ENCODE measurements at places on chromosomes 6 and 20.

GRCh38 chr6:34386316-34387137 is 5.9 kb downstream of the NUDT3 start:
- no peak for DNase-seq
- H3K36me3 ChIP-seq = no peaks in the 10 kb centered on the region
- no peak overlapping the region for H3K4me3 ChIP-seq
- no peaks in the 10 kb centered on the region for H3K27me3 ChIP-seq
- H3K4me1 ChIP-seq = peaks cover 15% of the 10 kb centered on the region

DNA sequence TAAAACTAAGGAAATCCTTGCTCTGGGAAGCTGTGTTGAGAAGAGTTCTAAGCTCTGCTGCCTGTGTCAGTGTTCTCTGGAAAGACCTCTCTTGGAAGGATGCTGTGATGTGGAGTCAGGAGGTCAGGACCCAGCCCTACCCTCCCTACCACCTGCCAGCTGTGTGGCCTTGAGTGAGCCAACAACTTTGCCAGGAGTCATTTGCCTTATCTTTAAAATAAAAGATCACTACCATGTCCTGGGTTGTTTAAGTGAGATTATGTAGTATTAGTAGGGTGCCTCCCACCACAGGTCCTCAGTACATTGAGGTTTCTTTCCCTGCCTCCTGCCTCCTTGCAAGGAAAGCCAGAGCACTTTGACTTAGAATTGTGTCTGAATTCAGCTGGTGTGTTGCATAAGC is 64.9 kb downstream of the FOXO3 start:
- no peak overlapping the region for H3K27ac ChIP-seq
- H3K4me3 ChIP-seq = no peak overlapping the region
- no peak for DNase-seq
- H3K36me3 ChIP-seq = no peaks in the 10 kb centered on the region

DNA sequence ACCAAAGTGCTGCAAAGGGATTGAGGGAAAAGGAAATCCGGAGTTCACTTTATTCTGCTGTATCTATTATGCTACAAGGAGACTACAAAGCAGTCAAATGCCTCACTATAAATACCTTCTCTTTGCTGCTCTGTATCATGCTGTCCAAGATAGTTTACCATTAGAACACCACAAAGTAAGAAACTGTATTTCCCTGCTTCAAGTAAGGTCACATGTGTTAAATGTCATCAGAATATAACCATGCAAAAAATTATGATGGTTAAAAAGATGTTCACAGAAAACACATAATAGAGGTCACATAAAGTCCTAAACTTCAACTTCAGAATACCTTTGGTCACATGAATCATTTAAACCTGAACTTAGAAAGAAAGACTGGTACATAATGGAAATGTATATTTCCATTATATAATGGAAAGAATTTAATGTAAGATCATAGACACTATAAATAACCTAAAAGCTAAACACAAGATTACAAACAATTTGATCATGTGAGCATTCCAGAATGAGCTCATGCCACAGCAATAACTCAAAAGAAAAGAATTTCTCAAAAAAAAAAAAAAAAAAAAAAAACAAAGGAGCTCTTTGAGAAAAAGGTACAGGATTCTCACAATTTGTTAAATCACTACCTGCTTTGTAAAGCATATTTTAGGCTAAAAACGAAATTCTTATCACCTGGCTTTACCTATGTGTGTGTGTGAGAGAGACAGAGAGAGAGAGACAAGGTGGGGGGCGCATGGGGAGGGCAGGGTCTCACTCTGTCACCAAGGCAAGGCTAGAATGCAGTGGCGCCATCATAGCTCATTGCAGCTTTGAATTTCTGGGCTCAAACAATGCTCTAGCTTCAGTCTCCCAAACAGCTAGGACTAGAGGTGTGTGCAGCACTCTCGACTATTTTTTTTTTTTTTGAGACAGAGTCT is 58.7 kb downstream of the KIF13A start:
- no peak for DNase-seq
- no peak overlapping the region for H3K4me3 ChIP-seq
- no peaks in the 10 kb centered on the region for H3K27me3 ChIP-seq
- peak overlapping the region; percentile 64 for H3K27ac ChIP-seq

DNA sequence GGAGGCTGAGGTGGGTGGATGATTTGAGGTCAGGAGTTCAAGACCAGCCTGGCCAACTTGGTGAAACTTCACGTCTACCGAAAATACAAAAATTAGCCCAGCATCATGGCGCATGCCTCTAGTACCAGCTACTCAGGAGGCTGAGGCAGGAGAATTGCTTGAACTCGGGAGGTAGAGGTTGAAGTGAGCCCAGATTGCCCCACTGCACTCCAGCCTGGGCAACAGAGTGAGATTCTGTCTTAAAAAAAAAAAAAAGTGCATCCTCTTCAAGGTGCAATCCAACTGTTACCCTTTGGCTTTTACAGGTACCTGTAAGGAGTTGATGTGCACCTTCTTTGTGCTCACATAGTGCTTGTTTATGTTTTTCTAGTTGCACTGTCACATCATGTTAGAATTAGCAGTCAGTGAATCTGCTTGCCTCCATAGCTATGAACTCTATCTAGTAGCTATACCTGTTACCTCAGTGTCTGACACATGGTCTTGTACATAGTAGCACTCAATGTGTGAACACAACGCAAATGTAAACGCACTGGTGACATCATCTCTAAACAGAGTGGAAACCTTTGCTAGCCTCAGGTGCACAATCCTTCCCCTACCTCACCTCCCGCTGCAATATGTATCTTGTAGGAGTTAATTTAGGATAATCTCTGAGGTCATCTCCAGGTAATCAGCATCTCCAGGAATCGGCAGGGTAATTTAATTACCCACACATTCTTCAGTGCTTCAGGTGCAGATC is 9.7 kb downstream of the MSH5 start:
- H3K27ac ChIP-seq = no peak overlapping the region
- 0 out of 2 replicates have a peak, but pooled peaks cover 3% of the 10 kb centered on the region for H3K4me1 ChIP-seq
- H3K4me3 ChIP-seq = no peak overlapping the region
- H3K27me3 ChIP-seq = no peaks in the 10 kb centered on the region
- no peak for DNase-seq

DNA sequence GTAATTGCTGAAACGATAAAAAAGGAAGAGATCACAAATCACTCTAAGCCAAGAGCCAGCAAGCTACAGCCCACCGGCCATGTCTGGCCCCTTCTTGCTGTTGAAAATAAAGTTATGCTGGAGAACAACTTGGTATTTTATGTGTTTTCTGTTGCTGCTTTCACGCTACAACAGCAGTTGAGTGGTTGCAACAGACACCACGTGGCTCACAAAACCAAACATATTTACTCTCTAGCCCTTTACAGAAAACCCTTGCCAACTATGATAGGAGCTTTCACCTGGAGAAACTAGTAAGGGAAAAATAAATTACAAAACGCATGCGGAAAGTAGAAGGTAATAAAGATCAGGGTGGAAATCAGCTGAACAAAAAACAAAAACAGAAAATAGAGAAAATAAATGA is 41.1 kb upstream of the SLCO4A1 start:
- H3K36me3 ChIP-seq = no peaks in the 10 kb centered on the region
- H3K4me3 ChIP-seq = no peak overlapping the region
- no peak for DNase-seq
- H3K27ac ChIP-seq = no peak overlapping the region

DNA sequence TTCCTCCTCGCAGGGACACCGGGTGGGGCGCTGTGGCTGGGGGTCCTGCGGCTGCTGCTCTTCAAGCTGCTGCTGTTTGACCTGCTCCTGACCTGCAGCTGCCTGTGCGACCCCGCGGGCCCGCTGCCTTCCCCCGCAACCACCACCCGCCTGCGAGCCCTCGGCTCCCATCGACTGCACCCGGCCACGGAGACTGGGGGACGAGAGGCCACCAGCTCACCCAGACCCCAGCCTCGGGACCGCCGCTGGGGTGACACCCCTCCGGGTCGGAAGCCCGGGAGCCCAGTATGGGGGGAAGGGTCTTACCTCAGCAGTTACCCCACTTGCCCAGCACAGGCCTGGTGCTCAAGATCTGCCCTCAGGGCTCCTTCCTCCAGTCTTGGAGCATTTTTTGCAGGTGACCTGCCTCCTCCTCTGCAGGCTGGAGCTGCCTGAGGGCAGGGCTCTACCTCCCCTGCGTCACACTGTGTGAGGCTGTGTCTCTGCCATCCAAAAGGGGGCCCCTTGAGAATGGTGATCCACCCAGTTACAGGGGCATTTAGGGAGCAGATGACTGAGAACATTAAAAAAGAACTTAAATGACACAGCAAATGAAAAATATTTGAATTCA is 3.9 kb upstream of the CNPY3 start:
- no peak overlapping the region for H3K4me3 ChIP-seq
- H3K27ac ChIP-seq = no peak overlapping the region
- no peaks in the 10 kb centered on the region for H3K4me1 ChIP-seq
- H3K36me3 ChIP-seq = no peaks in the 10 kb centered on the region
- DNase-seq = no peak

GRCh38 chr6:87630746-87631145 is 40.8 kb downstream of the ORC3 start:
- no peak overlapping the region for H3K27ac ChIP-seq
- no peak overlapping the region for H3K4me3 ChIP-seq
- DNase-seq = no peak
- 0 out of 2 replicates have a peak, but pooled peaks cover 2% of the 10 kb centered on the region for H3K36me3 ChIP-seq

- DNase-seq = no peak
- no peaks in the 10 kb centered on the region for H3K36me3 ChIP-seq
- H3K27me3 ChIP-seq = no peaks in the 10 kb centered on the region
- no peaks in the 10 kb centered on the region for H3K4me1 ChIP-seq
- no peak overlapping the region for H3K4me3 ChIP-seq
These were observed 75.5 kb downstream of the TBC1D7 start for GRCh38 chr6:13252790-13253189.

DNA sequence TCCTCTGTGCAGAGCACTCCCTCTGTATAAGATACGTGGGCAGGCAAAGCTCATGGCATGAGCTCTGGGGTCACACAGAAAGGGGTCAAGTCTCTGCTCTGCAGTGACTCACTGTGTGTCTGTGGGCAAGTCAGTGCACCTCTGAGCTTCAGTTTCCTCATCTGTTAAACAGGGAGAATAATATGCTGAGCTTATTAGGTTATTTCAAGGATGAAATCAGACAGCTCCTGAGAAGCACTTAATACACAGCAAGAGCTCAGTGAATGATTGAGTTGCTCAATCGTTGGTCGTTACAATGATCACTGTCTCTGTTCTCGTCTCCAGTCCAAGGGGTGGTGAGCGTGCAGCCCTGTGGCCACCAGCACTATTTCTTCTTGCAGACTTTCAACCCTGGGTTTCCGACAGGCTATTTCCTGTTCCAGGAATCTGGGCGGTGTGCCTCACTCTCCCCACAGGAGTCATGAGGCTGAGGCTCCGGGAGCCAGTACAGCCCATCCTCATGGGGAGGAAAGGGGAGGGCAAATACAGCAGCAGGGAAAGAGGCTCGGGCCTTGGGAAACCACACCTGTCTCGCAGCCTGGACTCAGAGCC is 28.9 kb downstream of the KIAA1755 start:
- no peaks in the 10 kb centered on the region for H3K36me3 ChIP-seq
- no peaks in the 10 kb centered on the region for H3K4me1 ChIP-seq
- no peak for DNase-seq
- H3K4me3 ChIP-seq = no peak overlapping the region
- no peak overlapping the region for H3K27ac ChIP-seq

GRCh38 chr6:97621111-97621510 is 338.1 kb upstream of the MMS22L start:
- no peak overlapping the region for H3K4me3 ChIP-seq
- no peaks in the 10 kb centered on the region for H3K4me1 ChIP-seq
- peak overlapping the region; percentile 58 for H3K27ac ChIP-seq
- no peaks in the 10 kb centered on the region for H3K36me3 ChIP-seq

DNA sequence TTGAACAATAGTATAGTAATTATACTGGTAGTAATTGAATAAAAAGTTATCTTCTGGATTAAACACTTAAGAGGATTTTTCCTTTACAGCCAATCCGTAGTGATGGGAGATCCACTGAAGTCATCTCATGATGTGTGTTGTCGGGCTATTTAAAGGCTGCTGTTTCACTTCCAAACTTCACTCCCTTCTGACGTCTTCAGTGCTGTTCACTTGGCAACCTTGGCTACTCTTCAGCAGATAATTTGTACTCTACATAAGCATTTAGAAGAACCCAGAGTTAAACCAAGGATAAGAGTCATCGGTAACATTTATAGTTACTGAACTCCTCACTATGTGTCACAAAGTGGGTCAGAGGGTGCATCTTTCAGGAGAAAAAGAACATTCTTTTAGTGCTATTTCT is 179.1 kb upstream of the EYA4 start:
- H3K27me3 ChIP-seq = no peaks in the 10 kb centered on the region
- no peaks in the 10 kb centered on the region for H3K4me1 ChIP-seq
- no peak for DNase-seq
- no peak overlapping the region for H3K27ac ChIP-seq
- no peak overlapping the region for H3K4me3 ChIP-seq

- no peak overlapping the region for H3K4me3 ChIP-seq
- no peak overlapping the region for H3K27ac ChIP-seq
- H3K27me3 ChIP-seq = no peaks in the 10 kb centered on the region
- 0 out of 2 replicates have a peak, but pooled peaks cover 3% of the 10 kb centered on the region for H3K4me1 ChIP-seq
- DNase-seq = peak; percentile 57
These were observed 52.7 kb upstream of the STX16 start for GRCh38 chr20:58598211-58599015.

- H3K27me3 ChIP-seq = no peaks in the 10 kb centered on the region
- no peak overlapping the region for H3K4me3 ChIP-seq
- no peak overlapping the region for H3K27ac ChIP-seq
- H3K36me3 ChIP-seq = no peaks in the 10 kb centered on the region
- DNase-seq = no peak
- no peaks in the 10 kb centered on the region for H3K4me1 ChIP-seq
These were observed 11.5 kb downstream of the WFDC3 start for GRCh38 chr20:45780159-45780558.

- no peaks in the 10 kb centered on the region for H3K27me3 ChIP-seq
- H3K27ac ChIP-seq = no peak overlapping the region
- DNase-seq = no peak
- H3K4me3 ChIP-seq = no peak overlapping the region
- peaks cover 31% of the 10 kb centered on the region for H3K36me3 ChIP-seq
These were observed 21.6 kb upstream of the TULP4 start for GRCh38 chr6:158290659-158291058.

DNA sequence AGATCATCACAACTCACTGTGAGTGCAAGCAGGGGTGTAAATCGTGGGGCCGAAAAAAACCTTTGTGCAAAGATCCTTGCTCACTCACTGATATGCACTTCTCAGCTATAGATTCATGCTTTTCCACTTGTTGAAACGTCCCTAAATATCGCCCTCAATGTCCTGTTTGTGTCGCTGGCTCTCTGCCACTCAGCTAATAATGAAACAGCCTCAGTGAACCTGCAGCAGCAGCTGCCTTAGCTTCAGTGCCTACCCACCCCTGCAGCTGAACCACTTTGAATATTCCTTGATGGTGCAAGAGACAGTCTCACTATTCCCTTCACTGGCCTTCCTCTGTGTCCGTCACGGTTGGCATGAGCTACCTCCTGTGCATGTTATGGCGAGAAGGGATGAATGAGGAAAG is 128.9 kb upstream of the NAA20 start:
- no peaks in the 10 kb centered on the region for H3K27me3 ChIP-seq
- H3K4me1 ChIP-seq = peaks cover 9% of the 10 kb centered on the region
- peak overlapping the region; percentile 71 for H3K27ac ChIP-seq
- DNase-seq = no peak
- no peaks in the 10 kb centered on the region for H3K36me3 ChIP-seq
